ENCODE measurements at places on chromosomes 13 and 19.

DNA sequence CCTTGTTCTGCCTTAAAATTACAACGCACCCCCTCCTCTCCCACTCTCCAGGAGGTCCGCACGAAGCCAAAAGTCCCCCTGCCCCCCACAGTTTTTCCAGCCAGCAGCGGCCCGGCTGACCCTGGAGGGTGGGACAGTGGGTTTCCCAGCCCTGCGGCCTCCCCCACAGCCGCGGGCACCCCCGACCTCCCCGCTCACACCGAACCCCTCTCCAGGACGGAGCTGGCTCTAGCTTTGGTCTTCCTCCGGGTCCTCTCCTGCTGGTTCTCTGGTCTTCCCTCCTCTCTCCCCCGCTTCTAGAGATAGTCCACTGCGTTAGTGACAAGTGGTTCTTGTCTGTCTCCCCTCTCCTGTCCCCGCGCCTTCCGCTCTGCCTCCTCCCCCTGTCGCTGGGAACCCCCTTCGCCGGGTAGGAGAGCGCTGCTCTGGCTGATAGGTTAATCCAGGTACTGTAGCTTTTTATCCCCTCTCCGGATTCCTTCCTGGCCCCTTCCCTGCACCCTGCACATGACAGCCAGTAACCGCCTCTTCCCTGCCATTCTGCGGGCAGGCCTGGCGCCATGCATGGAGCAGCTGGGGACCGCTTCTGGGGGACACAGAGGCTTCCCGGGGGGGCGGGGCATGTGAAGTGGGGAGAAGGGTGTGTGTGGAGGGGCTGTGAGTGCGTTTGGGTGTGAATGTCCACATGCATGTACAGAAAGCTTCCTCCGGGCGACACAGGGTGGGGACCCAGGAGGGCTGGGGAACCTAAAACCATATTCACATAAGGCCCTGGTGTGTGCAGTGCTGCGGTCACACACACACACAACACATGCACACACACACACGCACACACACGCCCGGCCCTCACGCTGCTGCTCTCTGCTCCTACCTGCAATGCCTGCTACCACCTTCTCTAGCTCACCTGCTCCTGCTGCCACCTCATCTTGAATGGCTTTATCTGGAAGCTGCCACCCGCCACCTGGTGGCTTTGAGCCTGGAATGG, 17.2 kb downstream of the PRR36 start:
- no peak for DNase-seq

- DNase-seq = peak; percentile 89
These were observed 27.8 kb downstream of the ERCC5 start for GRCh38 chr13:102873653-102874052.

DNA sequence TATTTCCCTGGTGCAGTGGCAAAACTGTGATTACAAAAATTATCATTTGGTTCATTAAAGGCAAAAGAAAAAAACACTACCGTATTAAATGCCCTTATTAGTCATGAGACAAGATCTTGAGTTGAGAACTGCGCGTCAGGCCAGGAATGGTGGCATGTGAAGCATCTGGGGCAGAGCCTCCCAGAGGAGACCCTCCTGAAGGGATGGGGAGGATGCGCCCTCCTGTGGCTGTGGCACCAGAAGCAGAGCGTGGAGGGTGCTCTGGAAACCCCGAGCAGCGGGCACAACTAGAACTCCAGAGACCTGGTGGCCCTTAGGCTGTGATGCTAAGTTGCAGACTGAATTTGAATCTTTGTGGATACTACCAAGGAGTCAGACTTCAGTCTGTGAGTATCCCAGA, 11.5 kb downstream of the CUL4A start:
- DNase-seq = no peak

GRCh38 chr19:29606420-29606747, 301 bp downstream of the POP4 start:
- DNase-seq = no peak

DNA sequence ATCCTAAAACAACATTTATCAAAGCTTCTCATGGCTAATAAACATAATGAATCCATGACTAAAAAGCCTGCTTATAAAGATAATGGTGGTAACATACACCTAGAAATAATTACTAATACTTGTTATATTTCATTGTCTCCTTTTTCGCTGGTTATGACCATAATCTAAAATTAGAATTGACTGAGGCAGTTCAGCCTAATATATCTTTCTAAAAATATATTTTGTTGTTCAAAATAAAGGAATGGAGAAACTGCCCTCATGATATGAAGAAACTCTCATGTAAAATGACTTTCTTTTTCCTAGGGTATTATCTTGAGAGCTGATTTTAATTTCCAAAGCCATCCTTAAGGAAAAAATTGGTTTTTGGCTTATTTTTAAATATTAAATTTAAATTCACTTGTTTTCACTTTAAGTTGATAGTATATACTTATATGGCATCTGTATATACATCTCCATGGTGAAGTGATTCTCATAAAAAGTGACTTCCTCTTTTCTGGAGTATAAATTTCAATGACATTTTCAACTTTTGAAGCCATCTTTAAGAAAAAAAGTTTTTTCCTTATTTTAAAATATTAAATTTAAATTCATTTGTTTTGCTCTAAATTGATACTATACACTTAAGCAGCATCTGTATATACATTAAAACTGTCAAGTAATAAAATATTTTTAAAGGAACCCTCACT, 204.6 kb downstream of the VWA8 start:
- DNase-seq = no peak

DNA sequence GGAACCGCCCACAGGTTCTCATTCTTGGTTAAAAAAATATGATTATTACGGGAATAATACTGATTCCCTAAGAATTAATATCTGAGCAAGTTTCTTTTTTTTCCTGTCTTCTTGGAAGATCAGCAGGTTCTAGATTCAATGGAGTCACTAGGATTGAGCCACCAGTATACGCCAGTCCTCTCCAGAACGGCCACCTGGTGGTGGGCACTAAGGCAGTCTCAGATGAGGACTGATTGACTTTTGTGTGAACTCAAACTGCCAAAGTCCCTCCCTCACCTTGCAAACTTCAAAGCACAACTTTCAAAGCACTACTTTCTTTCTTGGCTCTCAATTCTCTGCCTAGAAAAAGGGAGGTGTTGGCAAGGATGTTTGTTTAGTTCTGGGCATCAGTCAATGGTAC, 33.3 kb upstream of the ALOX5AP start:
- no peak for DNase-seq

DNA sequence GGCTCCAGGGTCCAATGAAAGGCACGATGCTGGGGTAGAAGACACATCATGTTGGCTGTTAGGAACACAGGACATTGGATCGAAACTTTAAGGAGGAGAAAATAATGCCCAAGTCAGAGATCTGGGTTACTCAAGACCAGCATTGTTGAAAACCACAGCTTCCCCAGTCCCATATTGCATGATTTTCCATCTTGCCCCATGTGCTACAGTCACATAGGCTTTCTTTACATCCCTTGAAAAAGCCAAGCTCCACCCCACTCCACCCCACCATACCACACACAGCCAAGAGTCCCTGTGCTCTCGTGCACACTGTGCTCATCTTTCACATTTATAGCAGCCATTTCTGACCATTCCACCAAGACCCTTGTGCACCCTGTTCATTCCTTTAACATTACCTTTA, 636.2 kb downstream of the DIAPH3 start:
- DNase-seq = no peak

GRCh38 chr13:51912511-51913225, 50.9 kb downstream of the CCDC70 start:
- DNase-seq = no peak

DNA sequence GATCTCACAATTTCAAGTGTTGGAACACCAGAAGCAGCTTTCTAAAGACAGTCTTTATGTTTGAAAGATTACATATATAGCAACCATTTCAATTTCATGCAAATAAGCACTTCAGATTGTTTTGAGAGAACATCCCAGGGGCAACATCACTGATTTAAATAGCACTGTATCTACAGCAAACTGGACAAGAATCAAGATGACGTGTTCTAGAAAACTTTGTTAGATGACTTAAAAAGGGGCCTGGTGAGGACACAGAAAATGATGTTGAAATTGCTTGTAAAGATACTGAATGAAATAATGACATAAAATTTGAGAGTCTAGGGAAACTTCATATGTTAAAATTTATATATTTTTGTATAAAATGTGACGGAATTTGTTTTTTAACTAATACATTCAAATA, 277.1 kb downstream of the KLF12 start:
- DNase-seq = no peak

GRCh38 chr13:112905619-112905989, 63.4 kb upstream of the MCF2L start:
- DNase-seq = no peak

- no peak for DNase-seq
These were observed 1.0 kb upstream of the CRYL1 start for GRCh38 chr13:20526664-20527063.

DNA sequence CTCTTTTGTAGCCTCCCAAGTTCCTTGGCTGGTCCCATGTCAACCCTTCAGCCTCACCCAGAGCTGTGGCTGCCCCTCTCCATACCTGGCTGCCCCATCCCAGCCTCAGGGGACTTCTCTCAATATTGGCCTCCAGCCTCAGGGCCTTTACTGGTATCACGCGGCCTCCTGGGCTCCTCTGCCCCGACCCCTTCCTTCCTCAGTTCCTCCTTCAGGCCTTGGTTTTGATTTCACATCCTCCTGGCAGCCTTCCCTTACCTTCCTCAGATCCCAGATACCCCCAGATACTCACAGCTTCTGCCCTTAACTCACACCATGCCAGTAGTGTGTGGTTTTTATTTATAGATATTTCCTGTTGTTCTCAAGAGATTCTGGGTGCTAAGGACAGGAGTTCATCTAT, 12.8 kb upstream of the SCN1B start:
- DNase-seq = no peak

All from bronchial epithelial cell (primary cell).